GM18507 (cell line): ENCODE measurements at places on chromosomes 4 and X.

- DNase-seq, result no peak
These were observed at the start of gene ARHGAP4 for GRCh38 chrX:153925739-153926551. Gene ARHGAP4 (minus strand): TSS chrX:153926264. CDS start chrX:153926202, 62 bp downstream.

DNA sequence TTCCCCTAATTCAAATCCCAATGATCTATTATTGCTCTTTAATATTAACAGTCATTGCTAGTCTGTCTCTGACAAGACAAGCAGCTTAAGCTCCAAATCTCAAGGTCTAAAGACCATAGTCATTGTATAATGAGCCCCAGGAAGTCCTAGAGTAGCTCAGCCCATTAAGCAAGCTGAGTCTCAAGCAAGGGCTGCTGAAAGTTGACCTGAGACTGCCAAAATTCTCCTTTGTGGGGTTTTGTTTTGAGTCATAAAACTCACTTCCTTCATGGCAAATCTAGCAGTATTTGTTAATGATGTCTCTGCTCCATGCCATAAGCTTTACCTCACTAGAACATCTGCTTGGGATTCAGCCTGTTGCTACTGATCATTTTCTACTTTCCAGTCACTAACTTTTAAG, 313.2 kb downstream of the ANTXR2 start:
- no peak for DNase-seq

GRCh38 chrX:16433021-16433420, 216.9 kb upstream of the S100G start:
- no peak for DNase-seq

DNA sequence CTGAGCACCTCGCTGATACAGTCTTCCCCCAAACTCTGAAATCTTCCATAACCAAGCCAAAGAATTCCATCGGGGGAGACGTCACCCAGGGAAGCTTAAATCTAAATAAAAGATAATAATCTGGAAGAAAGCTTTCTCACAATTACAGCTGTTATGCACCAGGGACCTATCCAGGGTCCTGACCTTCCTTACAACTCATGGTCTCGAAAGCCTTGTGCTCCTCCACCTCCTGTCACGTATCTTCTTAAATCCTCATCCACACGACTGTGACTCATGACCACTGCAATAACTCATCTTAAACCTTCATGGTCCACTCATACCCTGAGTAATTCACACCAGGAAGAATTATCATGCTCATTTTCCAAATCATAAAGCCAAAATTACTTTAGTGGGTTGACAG, 166.8 kb upstream of the FRG1 start:
- no peak for DNase-seq
